ENCODE measurements at places on chromosomes 1 and 21.

GRCh38 chr1:96513136-96513535, 208.4 kb upstream of the PTBP2 start:
- no peak overlapping the region for H3K27ac ChIP-seq
- DNase-seq: no peak

- peaks cover 7% of the 10 kb centered on the region for H3K36me3 ChIP-seq
- DNase-seq: peak; percentile 71
- H3K27ac ChIP-seq: peak overlapping the region; percentile 86
- peaks cover 55% of the 10 kb centered on the region for H3K4me1 ChIP-seq
These were observed 35.9 kb downstream of the ITPKB start for GRCh38 chr1:226702957-226703831.

DNA sequence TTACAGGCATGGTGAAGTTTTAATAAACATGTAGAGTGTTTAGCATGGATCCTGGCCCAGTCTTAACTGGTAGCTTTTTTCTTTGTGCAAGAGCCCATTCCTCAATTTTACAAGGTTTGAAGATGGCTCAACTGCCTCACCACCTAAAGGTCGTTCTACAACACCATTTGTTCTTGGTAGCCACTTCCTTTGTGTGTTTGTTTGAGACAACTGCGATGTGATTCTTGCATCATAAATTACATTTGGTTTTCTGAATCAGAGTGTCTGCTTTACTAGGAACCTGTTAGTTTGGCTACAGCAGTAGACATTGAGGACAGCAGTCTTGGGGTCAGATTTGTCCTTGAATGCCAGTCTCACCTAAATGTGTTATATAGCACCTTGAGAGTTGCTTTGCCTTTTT, 3.3 kb downstream of the PLEKHM2 start:
- H3K4me1 ChIP-seq: peaks cover 29% of the 10 kb centered on the region
- peaks cover 32% of the 10 kb centered on the region for H3K36me3 ChIP-seq
- H3K27me3 ChIP-seq: no peaks in the 10 kb centered on the region
- no peak overlapping the region for H3K27ac ChIP-seq

GRCh38 chr1:229064320-229065168, 206.4 kb upstream of the RAB4A start:
- H3K27ac ChIP-seq: no peak overlapping the region
- H3K36me3 ChIP-seq: no peaks in the 10 kb centered on the region
- DNase-seq: no peak
- H3K4me3 ChIP-seq: no peak overlapping the region

GRCh38 chr1:41380979-41381691, 19.9 kb downstream of the FOXO6 start:
- DNase-seq: no peak
- H3K4me3 ChIP-seq: peak overlapping the region; percentile 76
- H3K4me1 ChIP-seq: peaks cover 55% of the 10 kb centered on the region
- no peaks in the 10 kb centered on the region for H3K36me3 ChIP-seq
- peaks cover 67% of the 10 kb centered on the region for H3K27me3 ChIP-seq

DNA sequence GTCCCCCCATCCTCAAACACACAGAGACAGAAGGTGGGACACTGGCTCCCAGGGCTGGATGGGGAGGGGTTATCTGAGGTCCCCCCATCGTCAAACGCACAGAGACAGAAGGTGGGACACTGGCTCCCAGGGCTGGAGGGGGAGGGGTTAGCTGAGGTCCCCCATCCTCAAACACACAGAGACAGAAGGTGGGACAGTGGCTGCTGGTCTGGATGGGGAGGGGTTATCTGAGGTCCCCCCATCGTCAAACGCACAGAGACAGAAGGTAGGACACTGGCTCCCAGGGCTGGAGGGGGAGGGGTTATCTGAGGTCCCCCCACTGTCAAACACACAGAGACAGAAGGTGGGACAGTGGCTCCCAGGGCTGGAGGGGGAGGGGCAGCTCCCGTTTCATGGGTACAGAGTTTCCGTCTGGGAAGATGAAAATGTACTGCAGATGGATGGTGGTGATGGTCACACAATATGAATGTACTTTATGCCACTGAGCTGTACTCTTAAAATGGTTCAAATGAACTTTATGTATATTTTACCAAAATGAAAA, 69.2 kb downstream of the SCCPDH start:
- H3K36me3 ChIP-seq: no peaks in the 10 kb centered on the region
- H3K4me1 ChIP-seq: peaks cover 60% of the 10 kb centered on the region
- no peak for DNase-seq

DNA sequence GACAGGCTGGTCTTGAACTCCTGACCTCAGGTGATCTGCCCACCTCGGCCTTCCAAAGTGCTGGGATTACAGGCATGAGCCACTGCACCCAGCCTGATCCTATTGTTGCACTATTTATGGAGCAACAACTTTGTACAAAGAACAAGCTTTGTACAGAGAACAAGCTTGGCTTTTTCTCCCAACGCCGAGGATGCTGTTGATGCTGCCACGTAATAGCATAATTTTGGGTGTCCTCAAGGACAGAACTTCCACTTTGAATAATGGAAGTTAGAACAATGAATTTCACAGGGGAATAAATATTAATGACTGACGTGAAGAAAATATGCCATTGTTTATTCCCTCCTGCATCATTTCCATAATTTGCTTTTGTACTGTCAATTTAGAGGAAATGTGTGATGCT, 12.8 kb upstream of the RBP7 start:
- peaks cover 5% of the 10 kb centered on the region for H3K4me1 ChIP-seq
- H3K36me3 ChIP-seq: peaks cover 17% of the 10 kb centered on the region
- DNase-seq: no peak
- H3K27me3 ChIP-seq: peaks cover 5% of the 10 kb centered on the region

- no peak for DNase-seq
- no peaks in the 10 kb centered on the region for H3K36me3 ChIP-seq
- H3K4me1 ChIP-seq: no peaks in the 10 kb centered on the region
- no peak overlapping the region for H3K4me3 ChIP-seq
- H3K27me3 ChIP-seq: no peaks in the 10 kb centered on the region
These were observed 45.8 kb upstream of the RGS1 start for GRCh38 chr1:192529811-192530210.

DNA sequence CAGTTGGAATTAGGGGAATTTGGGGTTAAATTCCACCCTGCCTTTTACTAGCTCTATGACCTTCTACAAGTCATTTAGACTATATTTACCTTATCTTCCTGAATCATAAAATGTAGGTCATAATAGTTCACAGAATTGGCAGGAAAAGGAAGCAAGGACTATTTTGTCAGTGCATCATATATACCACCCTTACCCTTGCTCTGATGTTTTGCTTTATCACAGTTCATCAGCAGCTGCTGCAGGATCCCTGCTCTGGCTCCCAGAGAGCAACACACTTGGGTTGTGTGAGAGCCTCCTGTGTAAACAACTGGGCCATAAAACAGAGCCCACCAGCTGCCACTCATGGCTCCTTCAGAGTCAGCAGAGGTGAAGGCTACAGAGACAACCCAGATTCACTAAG, 631.6 kb upstream of the CAMK1G start:
- peaks cover 3% of the 10 kb centered on the region for H3K27me3 ChIP-seq
- H3K27ac ChIP-seq: peak overlapping the region; percentile 97
- peaks cover 45% of the 10 kb centered on the region for H3K4me1 ChIP-seq
- peak overlapping the region; percentile 6 for H3K4me3 ChIP-seq
- H3K36me3 ChIP-seq: peaks cover 14% of the 10 kb centered on the region
- peak; percentile 32 for DNase-seq

- H3K27ac ChIP-seq: no peak overlapping the region
- no peak overlapping the region for H3K4me3 ChIP-seq
- no peaks in the 10 kb centered on the region for H3K27me3 ChIP-seq
- peaks cover 42% of the 10 kb centered on the region for H3K4me1 ChIP-seq
- H3K36me3 ChIP-seq: peaks cover 47% of the 10 kb centered on the region
These were observed 85.1 kb downstream of the PLPP3 start for GRCh38 chr1:56494306-56494705.

- no peak overlapping the region for H3K27ac ChIP-seq
- H3K36me3 ChIP-seq: no peaks in the 10 kb centered on the region
- peaks cover 6% of the 10 kb centered on the region for H3K27me3 ChIP-seq
- no peaks in the 10 kb centered on the region for H3K4me1 ChIP-seq
These were observed 226.3 kb downstream of the HLX start for GRCh38 chr1:221105578-221105977.

Measured in nephron progenitor cell (in vitro differentiated cells).